Activated CD4-positive, alpha-beta T cell treated with anti-CD3 and anti-CD28 coated beads, Interleukin-2, amount 50 U/mL, for 4 hours (primary cell): ENCODE measurements at places on chromosomes 7 and 10.

GRCh38 chr10:125216861-125217260 is 56.5 kb upstream of the CTBP2 start:
- DNase-seq: no peak

- no peak for DNase-seq
Observed at GRCh38 chr10:94450782-94451181, 48.4 kb downstream of the TBC1D12 start.

DNA sequence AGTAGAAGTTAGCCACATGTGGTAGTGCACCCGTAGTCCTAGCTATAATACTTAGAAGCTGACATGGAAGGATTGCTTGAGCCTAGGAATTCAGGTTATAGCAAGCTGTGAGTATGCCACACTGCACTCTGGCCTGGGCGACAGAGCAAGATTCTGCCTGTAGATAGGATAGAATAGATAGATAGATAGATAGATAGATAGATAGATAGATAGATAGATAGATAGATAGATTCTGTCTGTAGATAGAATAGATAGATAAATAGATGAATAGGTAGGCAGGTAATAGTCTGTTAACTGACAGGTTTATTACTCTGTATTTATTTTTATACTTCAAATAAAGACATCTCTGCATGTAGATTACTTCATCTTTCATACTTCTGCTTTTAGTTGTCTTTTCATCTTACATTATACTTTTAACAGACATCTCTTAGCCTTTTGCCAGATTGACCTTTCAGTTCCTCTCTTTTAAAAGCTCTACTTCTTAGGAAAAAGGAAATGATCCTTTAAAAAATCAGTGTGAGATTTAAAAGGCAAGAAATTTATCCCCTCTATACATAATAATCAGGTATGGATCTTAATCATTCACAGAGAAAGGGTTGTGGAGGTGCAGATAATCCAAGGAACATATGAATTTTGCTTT is 31.8 kb downstream of the CCAR1 start:
- DNase-seq: no peak

DNA sequence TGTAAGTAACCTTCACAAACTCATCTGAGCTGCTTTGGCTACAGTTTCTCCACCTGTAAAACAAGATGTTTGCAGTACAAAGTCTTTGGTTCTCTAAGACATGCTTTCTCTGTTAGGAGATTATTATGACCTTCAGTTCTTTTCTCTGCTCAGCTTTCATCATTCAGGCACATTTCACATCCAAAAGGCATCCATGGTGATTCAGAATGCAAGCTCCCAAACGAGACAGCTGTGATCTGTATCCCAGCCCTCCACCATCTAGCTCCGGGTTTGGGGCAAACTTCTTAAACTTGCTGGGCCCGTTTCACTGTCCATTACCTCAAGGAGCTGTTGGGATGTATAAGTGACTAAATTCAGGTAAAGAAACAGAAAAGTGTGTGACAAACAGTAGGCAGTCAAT is 95.8 kb upstream of the COL1A2 start:
- no peak for DNase-seq

- DNase-seq: no peak
Observed at GRCh38 chr10:1548596-1548995, 188.7 kb downstream of the ADARB2 start.

DNA sequence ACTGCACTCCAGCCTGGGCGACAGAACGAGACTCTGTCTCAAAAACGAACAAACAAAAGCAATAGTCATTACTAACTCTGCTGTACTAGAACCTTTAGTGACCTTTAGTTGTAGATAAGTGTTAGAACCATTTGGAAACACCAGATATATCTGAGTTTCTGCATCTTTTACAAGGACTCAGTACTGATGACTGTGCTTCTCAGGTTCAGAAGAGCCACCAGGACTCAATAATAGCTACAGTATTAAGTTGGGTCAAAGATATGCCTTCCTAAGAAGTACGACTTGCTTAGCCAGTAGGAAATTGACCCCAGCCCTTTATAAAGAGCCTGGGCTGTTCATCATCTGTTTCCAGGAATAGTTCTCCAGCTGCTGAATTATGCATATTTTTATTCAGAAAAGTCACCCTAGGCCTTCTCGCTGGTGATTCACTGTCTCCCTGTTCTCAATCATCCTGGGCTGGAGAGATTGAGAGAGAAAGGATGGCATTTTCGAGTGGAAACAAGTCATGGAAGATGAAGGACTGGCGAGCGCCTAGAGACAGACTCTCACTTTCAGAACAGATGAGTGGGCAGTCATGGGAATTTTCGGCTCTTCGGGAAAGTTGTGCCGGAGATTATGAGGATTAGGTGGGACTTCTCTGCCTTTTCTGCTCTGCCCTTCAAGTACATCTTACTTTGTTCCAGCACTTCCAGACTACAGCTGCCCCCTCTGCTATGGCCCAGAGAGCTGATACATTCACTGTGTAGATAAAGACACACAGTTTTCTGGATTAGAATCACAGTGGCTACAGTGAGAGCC is 316.1 kb downstream of the CCDC3 start:
- DNase-seq: no peak

- no peak for DNase-seq
Observed at GRCh38 chr7:141739250-141739649, 1.1 kb downstream of the SSBP1 start.

DNA sequence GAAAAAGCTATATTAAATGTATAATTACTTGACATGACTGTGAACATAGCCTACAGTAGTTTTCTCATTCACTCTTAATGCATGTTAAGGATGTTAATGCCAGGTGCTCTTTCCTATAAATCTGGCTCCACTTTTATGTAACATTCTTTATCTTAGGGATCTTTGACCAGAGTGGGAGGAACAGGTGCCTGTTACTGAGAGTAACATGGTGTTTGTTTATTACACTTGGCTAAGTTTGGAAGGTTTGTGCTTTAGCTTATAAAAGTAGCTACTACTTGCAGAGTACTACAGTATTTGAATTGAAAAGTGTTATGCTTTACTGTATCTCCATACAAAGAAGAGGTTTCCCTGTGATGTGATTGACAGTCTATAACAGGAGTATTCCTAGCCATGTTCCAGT is 183.4 kb downstream of the DYNC1I1 start:
- no peak for DNase-seq

DNA sequence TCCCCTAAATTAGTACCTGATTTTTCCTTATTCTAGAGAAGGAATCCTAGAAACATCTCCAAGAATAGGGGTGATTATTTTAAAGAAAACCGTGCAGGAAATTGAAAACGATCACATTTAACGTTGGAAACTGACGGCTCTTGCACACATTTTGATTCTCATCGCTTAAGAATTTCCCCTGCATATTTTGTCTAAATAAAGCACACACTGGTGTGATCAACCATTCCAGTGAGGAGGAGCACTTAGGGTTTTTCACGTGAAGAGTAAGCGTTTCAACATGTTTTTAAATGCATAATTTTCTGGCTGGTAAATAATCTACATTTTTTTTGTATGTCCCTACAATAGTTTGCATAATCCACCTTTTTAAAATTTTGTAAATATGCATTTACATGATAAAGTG is 229.7 kb upstream of the PFKP start:
- DNase-seq: no peak

- no peak for DNase-seq
Observed at GRCh38 chr7:37093257-37093656, 355.4 kb downstream of the ELMO1 start.

DNA sequence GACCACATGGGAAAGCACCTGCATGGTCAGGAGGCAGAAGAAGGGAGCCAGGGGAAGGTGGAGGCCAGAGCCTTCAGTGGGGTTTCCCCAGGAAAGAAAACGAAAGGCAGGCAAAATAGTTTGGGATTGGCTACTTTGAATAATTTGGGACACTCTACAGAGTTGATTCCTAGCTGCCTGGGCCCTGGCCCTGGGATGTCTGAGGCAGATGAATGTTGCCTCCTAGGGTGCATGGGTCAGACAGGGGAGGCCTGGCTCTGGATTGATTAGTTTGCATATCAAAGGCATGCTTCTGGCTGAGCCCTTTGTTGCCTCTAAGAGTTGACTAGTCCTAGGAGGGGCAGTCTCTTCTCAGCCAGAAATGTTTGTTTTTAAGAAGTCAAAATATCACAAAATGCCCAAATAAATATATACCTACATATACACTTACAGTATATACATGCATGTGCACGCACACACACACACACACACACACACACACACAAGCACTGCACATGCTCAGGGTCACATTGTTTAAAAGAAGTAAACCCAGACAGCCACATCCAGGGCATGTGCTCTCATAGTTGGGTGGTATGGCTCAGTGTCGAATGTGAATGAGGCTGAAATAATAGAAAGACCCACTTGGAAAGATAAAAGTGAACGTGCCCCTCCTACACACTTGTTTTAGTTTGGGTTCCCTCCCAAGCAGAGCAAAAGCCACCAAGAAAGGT is 184.2 kb downstream of the GPAM start:
- no peak for DNase-seq

DNA sequence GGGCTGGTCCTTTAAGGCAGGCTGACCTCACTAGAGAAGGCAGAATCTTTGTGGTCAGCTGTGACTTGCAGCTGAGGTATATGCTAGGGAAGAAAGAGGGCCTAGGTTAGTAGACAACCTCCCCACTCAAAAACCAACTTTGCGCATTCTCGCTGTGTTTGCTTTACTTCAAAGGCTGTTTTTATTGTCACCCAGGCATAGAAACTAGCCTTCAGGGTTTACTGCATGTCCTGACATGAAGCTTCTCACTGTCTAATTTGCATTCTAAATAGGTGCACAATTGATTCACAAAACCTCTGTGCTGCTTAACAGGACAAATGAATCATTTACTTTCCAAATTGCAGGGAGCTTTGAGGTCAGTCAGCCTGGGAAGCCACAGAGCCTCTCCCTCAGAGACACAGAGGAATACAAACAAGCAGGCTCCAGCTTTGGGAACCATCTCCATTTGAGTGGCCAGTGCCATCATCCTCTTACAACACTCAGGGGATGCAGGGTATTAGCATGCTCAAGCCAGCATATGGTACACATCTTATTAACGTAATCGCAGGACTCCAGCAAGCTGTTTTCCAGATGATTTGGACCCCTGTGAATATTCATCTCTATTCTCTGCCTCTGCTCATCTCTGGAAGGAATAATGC is 596.4 kb upstream of the GHITM start:
- no peak for DNase-seq

- DNase-seq: no peak
Observed at GRCh38 chr7:479948-480499, 39.6 kb downstream of the PDGFA start.

GRCh38 chr7:110918949-110919548 is 171.9 kb upstream of the LRRN3 start:
- no peak for DNase-seq

GRCh38 chr10:29621161-29621560 is 13.6 kb downstream of the SVIL start:
- no peak for DNase-seq

DNA sequence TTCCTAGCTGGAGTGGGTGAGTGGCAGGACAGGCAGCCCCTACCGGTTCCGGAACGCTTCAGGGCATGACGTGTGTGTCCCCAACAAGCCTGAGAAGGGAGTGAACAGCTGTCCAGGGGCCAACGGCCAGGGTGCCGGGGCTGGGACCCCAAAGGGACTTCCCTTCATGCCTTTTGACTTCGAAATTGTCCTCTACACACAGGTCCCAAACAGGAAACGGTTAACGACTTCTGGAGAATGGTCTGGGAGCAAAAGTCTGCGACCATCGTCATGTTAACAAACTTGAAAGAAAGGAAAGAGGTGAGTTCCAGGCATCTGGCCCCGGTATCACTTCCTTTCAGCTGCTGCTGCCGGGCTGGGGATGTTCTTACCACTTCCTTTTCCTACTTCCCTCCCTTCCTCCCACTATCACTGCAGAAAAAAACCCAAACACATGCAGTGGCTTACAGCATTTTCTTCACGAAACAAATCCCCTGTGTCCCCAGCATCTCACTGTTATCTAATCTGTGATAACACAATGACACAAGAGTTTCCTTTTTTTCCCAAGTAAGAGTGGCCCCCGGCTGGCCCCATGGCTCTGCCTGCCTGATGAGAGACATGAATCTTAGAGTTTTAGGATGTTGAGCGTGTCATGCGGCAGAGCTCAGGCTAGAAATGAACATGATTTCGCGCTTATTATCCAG is 63.2 kb downstream of the MKI67 start:
- DNase-seq: peak; percentile 39

- no peak for DNase-seq
Observed at GRCh38 chr7:108415821-108416536, 40.3 kb downstream of the NRCAM start.

DNA sequence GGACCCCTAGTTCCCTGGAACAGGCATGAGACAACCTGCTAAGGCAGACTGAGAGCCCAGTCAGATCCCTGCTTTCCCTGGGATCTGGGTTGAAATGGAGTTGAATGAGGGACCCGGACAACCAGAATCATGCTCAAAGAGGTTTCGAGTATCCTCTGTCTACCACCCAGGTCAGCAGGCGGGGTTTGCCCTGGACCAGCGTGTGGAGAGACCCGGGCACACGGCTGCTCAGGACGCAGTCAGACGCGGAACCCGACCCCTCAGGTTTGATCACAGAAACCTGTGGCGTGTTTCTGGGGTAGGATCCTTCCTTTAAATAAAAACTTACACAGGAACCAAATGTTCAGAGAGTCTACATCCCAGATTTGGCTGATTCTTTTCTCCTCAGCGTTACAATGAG is 330.6 kb downstream of the PTPRN2 start:
- no peak for DNase-seq

DNA sequence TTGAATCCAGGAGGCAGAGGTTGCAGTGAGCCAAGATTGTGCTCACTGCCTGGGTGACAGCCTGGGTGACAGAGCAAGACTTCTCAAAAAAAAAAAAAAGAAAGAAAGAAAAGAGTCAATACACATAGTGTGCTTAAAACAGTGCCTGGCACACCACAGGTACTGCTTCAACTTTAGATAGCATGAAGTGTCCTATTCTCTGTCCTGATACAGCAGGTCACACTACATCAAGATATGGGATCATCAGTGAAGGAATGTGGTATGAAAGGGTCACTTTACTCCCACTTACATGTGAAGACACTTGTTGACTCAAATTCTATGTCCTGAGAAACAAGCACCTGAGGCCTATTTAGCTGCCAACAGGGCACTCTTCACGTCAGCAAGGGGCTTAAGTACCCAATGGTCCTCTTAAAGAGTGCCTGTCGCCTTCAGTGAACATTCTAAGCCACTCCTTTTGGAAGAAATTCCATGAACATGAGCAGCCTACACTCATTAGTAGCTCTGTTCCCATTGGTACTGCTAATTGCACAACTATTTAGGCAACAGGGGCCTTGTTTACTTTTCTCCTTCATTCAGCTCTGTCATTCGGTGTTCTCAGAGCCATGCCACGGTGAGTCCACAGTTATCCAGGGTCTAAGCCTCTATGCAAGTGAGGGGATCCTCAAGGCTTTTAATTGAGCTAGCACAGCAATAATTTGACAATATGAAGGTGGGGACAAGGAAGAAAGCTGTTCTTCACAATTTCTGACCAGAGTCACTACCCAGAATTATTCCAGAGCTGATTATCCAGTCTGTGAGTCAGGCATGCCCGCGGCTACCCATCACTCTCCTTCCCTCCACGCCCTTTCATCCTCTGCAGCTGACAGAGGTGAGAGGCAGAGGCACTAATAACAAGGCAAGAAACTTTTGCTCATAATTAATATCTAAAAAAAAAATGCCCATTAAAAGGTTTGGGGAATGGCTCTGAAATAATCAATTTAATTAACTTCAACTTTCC is 56.6 kb upstream of the PTN start:
- no peak for DNase-seq
